ENCODE measurements at places on chromosomes 6 and 20.

DNA sequence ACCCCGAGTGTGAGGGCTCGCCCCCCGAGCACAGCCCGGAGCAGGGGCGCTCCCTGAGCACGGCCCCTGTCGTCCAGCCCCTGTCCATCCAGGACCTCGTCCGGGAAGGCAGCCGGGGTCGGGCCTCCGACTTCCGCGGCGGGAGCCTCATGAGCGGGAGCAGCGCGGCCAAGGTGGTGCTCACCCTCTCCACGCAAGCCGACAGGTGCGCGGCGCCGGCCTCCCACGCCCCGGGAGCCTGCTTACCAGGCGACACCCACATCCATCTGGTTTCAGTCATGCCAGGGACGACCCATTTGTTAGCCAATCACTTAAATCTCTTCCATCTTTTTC, 73.5 kb upstream of the PBOV1 start:
- no peak for DNase-seq

DNA sequence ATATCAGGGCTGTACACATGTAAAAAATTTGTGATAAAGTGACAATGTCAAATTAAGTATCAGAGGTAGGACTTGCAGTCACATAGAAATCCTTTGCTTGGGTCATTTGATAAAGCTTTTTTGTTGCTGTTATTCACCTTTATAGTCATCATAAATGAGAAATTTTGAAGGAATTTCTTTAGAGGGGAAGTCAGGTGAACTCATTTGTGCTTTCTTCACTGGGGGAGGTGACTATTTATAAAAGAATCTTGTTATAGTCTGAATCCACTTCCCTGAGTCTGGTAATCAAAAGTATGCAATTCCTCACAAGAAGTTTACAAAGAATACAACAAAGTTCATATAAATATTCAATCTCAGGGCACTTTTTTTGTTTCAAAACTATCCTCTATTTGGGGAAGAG, 47.7 kb downstream of the FRK start:
- DNase-seq = no peak

- no peak for DNase-seq
These were observed 9.4 kb upstream of the FRMD1 start for GRCh38 chr6:168088161-168089053.

GRCh38 chr6:14641423-14642135, 524.0 kb downstream of the CD83 start:
- no peak for DNase-seq

GRCh38 chr20:46368902-46369268, 37.5 kb downstream of the ELMO2 start:
- DNase-seq = no peak

GRCh38 chr6:135358251-135358821, 139.2 kb downstream of the AHI1 start:
- DNase-seq = no peak

- no peak for DNase-seq
These were observed 422.5 kb upstream of the RGS17 start for GRCh38 chr6:153553627-153554026.

GRCh38 chr6:138907167-138907566, 80.9 kb downstream of the REPS1 start:
- no peak for DNase-seq

DNA sequence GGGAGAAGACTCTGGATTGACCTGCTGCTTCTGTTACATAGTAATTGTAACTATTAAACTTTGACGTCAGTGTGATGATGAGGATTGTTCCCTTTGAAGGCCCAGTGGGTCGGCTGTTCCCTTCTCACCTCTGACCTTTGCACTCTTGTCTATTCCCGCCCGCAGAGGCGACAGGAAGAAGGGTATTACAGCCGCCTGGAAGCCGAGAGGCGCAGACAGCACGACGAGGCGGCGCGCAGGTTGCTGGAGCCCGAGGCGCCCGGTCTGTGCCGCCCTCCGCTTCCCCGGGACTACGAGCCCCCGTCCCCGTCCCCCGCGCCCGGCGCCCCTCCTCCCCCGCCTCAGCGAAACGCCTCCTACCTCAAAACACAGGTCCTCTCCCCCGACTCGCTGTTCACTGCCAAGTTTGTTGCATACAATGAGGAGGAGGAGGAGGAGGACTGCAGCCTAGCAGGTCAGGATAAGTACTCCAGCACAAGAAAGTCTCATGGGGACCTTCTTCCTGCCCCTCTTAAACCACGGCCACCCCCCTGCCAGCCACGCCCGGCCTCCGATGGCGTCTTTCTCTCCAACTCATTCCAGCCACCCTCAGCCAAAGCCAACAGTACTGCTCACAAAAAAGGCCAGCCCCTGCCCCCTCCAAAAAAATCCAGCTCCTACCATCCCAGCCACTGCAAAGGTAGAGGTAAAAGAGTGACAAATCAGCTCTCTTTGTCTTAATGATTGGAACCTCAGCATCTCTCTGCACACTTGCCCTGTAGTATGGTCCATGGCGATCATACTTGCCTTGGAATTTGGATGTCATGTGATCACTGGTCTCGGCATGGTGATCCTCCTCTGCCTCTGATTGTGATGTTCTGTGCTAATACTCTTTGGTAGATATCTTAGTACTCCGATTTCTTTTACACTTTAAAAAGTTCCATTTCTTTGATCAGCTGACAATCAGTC, 31.6 kb upstream of the KIF25 start:
- DNase-seq = no peak
